ENCODE measurements at places on chromosomes 1 and 21. TPM values are rescaled to one million over a fixed set of nuclear protein-coding genes. Genes with fewer than 3 reads are reported as not detected.

The SORT1 gene
- 43.6 TPM for total RNA-seq

The NR5A2 gene
- 0.19 TPM for total RNA-seq

The KLHDC8A gene
- total RNA-seq, result 0.51 TPM

The ARHGEF16 gene
- 0.61 TPM for total RNA-seq

The IFNLR1 gene
- 4.7 TPM for total RNA-seq

The ZRANB2 gene
- 98.0 TPM for total RNA-seq

The DENND2C gene
- 1.3 TPM for total RNA-seq

The C1QB gene
- 1,987 TPM for total RNA-seq

The OPRD1 gene
- total RNA-seq, result not detected

DNA sequence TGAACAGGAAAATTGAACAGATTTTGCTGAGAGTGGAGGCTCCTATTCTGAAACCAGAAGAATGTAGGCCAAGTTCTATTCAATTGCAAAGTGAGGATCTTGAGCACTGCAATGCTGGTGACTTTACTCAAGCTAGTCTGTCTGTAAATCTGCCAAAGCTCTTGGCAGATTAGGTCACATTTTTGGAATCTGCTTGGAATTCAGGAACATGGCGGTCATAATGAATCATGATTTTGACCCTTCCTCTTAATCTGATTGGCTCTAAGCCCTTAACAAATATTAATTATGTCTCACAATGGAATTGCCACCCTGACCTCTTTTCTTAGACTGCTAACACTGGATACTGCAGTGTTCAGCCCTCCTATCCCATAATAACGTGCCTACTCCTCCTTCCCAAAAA, 7.2 kb upstream of the GNG12 start:
- H3K36me3 ChIP-seq, result no peaks in the 10 kb centered on the region
- no peak for DNase-seq
- peak overlapping the region; percentile 5 for H3K27ac ChIP-seq
- H3K27me3 ChIP-seq, result no peaks in the 10 kb centered on the region

DNA sequence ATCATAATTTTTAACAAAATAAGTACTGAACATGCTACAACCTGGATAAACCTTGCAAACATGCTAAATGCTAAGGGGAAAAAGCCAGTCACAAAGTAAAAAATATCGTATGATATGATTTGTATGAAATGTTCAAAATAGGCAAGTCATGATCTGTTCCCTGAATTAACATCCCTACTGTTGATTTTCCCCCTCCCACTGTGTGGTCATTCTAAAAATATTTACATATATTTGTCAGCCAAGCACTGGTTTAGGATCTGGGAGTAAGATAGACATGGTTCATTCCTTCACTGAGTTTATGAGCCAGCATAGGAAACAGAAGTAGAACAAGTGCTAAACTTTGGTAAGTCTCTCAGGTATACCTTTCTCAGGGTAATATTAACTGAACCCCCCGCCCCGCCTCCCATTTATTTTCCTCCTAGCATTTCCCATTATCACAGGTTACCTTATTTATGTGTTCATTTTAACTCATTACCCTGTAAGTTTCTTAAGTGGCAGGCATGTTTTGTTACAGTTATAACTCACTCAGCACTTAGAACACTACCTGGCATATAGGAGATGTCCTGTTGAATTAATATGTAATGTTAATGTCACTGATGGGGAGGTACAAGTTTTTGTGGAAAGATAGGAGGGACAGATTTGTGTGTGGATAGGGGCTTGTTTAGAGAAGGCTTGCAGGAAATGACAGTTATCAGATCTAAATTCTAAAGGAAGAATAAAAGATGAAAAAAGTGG, 12.3 kb downstream of the UQCRH start:
- no peak overlapping the region for H3K27ac ChIP-seq
- DNase-seq, result no peak
- H3K4me3 ChIP-seq, result no peak overlapping the region
- H3K27me3 ChIP-seq, result no peaks in the 10 kb centered on the region
- peaks cover 74% of the 10 kb centered on the region for H3K36me3 ChIP-seq
- H3K4me1 ChIP-seq, result no peaks in the 10 kb centered on the region

DNA sequence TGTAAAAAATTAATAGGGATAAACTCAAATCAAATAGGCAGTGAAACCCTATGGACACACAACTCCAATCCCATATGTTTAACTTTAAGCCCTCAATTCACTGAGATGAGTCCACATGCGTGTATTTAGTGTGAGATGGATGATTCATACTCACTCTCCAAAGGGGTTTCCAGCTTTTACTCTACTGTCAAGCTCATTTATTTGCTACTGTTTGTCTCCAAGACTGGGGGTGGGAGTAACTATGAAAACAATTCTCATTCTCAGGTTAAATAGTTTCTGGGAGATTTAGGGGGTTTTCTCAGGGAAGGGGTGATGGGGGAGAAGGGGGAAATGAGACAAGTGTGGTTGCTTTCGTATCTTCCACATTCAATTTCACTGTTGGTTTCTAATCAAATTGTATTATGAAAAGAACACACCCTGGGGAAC, 2.7 kb downstream of the RAB29 start:
- no peak overlapping the region for H3K4me3 ChIP-seq
- H3K36me3 ChIP-seq, result peaks cover 5% of the 10 kb centered on the region
- no peaks in the 10 kb centered on the region for H3K27me3 ChIP-seq
- H3K4me1 ChIP-seq, result peaks cover 38% of the 10 kb centered on the region
- DNase-seq, result no peak
- peak overlapping the region; percentile 7 for H3K27ac ChIP-seq

- H3K4me1 ChIP-seq, result no peaks in the 10 kb centered on the region
- no peak overlapping the region for H3K4me3 ChIP-seq
- H3K27ac ChIP-seq, result no peak overlapping the region
These were observed 12.6 kb upstream of the HMCN1 start for GRCh38 chr1:185721553-185721952.

- no peak overlapping the region for H3K27ac ChIP-seq
- H3K36me3 ChIP-seq, result peaks cover 4% of the 10 kb centered on the region
- H3K4me3 ChIP-seq, result no peak overlapping the region
- no peaks in the 10 kb centered on the region for H3K27me3 ChIP-seq
These were observed 97.0 kb downstream of the MT1HL1 start for GRCh38 chr1:236907205-236907604.

DNA sequence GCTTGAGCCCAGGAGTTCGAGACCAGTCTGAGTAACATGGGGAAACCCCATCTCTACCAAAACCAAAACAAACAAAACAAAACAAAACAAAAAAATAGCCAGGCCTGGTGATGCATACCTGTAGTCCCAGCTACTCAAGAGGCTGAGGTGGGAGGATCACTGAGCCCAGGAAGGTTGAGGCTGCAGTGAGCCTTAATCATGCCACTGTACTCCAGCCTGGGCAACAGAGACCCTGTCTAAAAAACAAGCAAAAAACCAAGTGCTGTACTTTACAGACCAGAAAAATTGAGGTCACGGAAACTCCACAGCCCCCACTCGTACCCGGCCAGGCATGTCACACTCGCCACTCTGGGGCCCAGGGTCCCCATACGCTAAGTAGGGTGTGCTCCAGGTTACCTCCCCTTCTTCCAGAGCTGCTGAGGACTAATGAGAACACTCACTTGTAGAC, 22.9 kb downstream of the ATP2B4 start:
- peak overlapping the region; percentile 52 for H3K27ac ChIP-seq
- peaks cover 39% of the 10 kb centered on the region for H3K4me1 ChIP-seq
- H3K4me3 ChIP-seq, result no peak overlapping the region

GRCh38 chr1:115251340-115251748, 86.7 kb downstream of the NGF start:
- no peaks in the 10 kb centered on the region for H3K36me3 ChIP-seq
- H3K4me1 ChIP-seq, result no peaks in the 10 kb centered on the region
- no peak overlapping the region for H3K4me3 ChIP-seq

DNA sequence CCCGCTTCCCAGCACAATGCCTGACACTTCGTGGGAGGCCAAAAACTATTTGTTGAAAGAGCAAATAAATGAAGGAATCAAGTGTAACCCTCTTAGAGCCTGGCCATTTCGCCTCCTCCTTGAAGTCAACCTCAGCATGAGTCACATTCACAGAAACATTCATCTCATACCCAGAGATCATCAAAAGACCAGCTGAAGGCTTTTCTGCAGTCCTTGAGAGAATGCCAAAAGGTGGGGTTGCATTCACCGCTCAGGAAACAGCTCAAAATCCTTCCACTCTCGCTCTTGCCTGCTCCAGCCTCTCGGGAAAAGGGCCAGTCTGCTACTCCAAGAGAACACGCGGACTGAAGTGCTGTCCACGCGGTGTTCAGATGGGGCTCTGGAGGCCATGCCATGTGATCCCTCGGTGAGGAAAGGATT, 90.0 kb downstream of the VWA5B1 start:
- no peak overlapping the region for H3K27ac ChIP-seq
- no peak for DNase-seq
- H3K4me1 ChIP-seq, result peaks cover 3% of the 10 kb centered on the region
- peaks cover 48% of the 10 kb centered on the region for H3K27me3 ChIP-seq

- no peaks in the 10 kb centered on the region for H3K36me3 ChIP-seq
- H3K27me3 ChIP-seq, result peaks cover under 1% of the 10 kb centered on the region
- no peak overlapping the region for H3K4me3 ChIP-seq
- no peak overlapping the region for H3K27ac ChIP-seq
These were observed 404.1 kb downstream of the PTPRU start for GRCh38 chr1:29640428-29640785.
